ENCODE measurements at places on chromosomes 5 and 9. TPM values are rescaled to one million over a fixed set of nuclear protein-coding genes. Genes with fewer than 3 reads are reported as not detected.

The C5orf22 gene
- 19.6 TPM for total RNA-seq

GRCh38 chr5:76556511-76557221 is 66.5 kb downstream of the F2RL2 start:
- H3K27ac ChIP-seq: no peak overlapping the region
- H3K4me3 ChIP-seq: no peak overlapping the region
- H3K27me3 ChIP-seq: peaks cover 6% of the 10 kb centered on the region

GRCh38 chr9:76911971-76912370 is 6.1 kb upstream of the PRUNE2 start:
- H3K36me3 ChIP-seq: no peaks in the 10 kb centered on the region
- peaks cover 7% of the 10 kb centered on the region for H3K4me1 ChIP-seq
- no peak overlapping the region for H3K27ac ChIP-seq
- H3K4me3 ChIP-seq: no peak overlapping the region
- peak; percentile 81 for DNase-seq
- H3K27me3 ChIP-seq: peaks cover 33% of the 10 kb centered on the region

- peak overlapping the region; percentile 80 for H3K27ac ChIP-seq
- peak overlapping the region; percentile 32 for H3K4me3 ChIP-seq
- no peaks in the 10 kb centered on the region for H3K27me3 ChIP-seq
- H3K4me1 ChIP-seq: peaks cover 81% of the 10 kb centered on the region
Observed at GRCh38 chr9:121285835-121286687, 18.1 kb downstream of the GSN start.

The PCDHGA3 gene
- 0.07 TPM for total RNA-seq

- no peak overlapping the region for H3K27ac ChIP-seq
- no peak for DNase-seq
- H3K36me3 ChIP-seq: no peaks in the 10 kb centered on the region
- H3K4me3 ChIP-seq: no peak overlapping the region
- peaks cover 40% of the 10 kb centered on the region for H3K27me3 ChIP-seq
Observed at GRCh38 chr5:111310711-111311620, 86.8 kb downstream of the CAMK4 start.

The IL3 gene
- not detected for total RNA-seq

- H3K4me3 ChIP-seq: no peak overlapping the region
- no peak for DNase-seq
- H3K4me1 ChIP-seq: peaks cover 17% of the 10 kb centered on the region
Observed at GRCh38 chr9:89175828-89176261, 2.8 kb downstream of the SHC3 start.

DNA sequence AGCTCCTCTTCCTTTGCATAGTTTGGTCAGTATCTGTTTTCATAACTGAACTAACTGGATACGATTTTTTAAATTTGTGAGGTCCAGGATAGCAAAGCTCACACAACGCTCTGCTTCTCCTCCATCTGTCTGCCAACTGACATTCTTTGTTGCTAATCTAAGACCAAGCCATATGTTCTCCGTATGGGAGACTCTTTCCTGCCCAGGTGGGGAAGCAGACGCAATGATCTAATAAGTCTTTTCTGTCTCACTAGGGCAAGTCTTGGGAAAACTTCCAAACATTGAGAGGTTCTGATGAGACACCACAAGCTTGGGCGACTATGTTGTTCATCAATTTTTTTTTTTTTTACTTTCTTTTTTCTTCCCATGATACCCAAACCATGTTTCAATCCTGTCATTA is 558.5 kb downstream of the EFNA5 start:
- no peaks in the 10 kb centered on the region for H3K36me3 ChIP-seq
- H3K27me3 ChIP-seq: no peaks in the 10 kb centered on the region
- H3K4me1 ChIP-seq: no peaks in the 10 kb centered on the region
- no peak for DNase-seq

DNA sequence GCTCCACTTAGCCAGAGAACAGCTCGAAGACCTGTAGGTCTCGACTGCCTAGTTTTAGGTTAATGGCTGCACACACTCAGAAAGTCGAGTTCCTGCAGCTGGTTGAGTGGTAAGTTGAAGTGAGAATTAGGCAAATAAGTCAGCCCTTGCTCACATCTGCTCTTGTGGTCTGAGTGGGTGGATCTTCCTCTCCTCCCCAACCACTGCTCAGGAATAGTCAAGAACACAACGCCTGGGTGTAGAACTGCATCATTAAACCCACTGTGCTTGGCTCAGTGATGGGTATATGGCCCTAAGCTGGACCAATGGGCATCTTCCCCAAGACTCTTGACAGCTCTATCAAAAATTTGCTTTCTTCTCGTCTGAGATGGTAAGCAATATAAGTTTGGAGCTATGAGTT is 20.9 kb upstream of the ADAM19 start:
- no peak overlapping the region for H3K4me3 ChIP-seq
- no peak for DNase-seq
- H3K27me3 ChIP-seq: no peaks in the 10 kb centered on the region

DNA sequence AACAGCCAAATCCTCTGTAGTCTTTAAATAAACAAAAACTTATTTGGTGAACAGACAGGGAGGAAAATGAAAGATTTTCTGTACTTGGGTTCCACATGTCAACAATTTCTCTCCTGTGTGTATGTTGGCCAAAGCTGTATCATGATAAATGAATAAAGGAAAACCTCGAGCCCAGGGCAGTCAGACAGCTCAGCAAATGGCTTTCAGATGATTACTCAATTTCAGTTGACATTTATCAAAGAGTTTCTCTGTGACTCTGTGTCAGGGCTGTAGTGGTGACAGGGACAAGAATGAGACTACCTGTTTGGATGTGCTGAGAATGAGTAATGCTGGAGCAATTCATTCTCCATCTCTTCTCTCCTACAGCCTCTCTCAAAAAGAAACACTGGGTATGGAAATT is 45.7 kb upstream of the PTGS1 start:
- H3K4me3 ChIP-seq: no peak overlapping the region
- no peaks in the 10 kb centered on the region for H3K4me1 ChIP-seq
- no peaks in the 10 kb centered on the region for H3K27me3 ChIP-seq
- H3K27ac ChIP-seq: no peak overlapping the region
- no peak for DNase-seq

DNA sequence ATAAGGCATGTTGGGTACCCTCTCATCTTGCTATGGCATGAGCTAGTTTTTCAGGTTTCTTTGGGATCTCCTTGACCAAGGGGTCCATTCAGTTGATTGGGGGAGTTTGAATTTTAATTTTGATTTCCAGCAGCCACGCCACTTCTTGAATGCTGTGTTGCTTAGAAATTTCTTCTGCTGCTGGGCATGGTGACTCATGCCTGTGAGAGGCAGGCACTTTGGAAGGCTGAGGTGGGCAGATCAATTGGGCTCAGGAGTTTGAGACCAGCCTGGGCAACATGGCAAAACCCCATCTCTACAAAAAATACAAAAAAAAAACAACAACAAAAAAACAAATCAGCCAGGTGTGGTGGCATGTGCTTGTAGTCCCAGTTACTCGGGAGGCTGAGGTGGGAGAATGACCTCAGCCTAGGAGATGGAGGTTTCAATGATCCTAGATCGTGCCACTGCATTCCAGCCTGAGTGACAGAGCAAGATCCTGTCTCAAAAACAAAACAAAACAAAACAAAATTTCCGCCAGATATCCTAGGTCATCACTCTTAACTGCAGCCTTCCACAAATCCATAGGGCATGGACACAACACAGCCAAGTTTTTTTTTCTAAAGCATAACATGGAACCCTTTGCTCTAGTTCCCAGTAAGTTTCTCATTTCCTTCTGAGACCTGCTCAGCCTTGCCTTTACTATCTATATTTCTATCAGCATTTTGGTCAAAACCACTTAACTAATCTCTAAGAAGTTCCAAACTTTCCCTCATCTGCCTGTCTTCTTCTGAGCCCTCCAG is 17.7 kb downstream of the TMC1 start:
- peaks cover 39% of the 10 kb centered on the region for H3K4me1 ChIP-seq
- DNase-seq: no peak
- no peaks in the 10 kb centered on the region for H3K36me3 ChIP-seq
- no peaks in the 10 kb centered on the region for H3K27me3 ChIP-seq
- H3K4me3 ChIP-seq: no peak overlapping the region

DNA sequence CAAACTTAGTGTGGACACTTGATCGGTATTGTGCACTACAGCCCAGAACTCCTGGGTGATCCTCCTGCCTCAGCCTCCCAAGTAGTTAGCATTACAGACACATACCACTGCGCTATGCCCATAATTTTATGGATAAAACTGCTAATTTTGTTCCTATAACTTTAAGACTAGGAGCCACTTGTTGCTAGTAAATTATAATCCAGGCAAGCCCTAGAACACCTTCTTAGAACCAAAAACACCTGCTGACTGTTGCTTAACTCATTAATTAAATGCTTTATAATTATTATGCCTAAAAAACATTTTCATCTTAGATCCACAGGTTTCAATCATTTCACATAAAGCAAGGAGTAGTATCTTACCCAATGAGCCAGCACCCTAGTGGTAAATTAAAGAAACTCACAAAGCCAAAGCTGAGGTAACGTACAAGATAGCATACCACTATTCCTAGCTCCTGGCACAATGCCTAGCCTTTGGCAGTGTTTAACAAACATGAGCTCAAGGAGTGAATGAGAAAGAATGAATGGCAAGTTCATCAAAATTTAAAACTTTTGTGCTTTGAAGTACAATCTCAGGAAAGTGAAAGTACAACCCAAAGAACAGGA is 5.4 kb downstream of the MRPS27 start:
- H3K4me3 ChIP-seq: no peak overlapping the region
- no peaks in the 10 kb centered on the region for H3K27me3 ChIP-seq
- peak; percentile 88 for DNase-seq
- H3K4me1 ChIP-seq: peaks cover 5% of the 10 kb centered on the region

- H3K27me3 ChIP-seq: no peaks in the 10 kb centered on the region
- no peak for DNase-seq
- H3K4me1 ChIP-seq: no peaks in the 10 kb centered on the region
- H3K27ac ChIP-seq: no peak overlapping the region
Observed at GRCh38 chr9:133461975-133462374, 2.2 kb downstream of the CACFD1 start.

The GRIA1 gene
- not detected for total RNA-seq

DNA sequence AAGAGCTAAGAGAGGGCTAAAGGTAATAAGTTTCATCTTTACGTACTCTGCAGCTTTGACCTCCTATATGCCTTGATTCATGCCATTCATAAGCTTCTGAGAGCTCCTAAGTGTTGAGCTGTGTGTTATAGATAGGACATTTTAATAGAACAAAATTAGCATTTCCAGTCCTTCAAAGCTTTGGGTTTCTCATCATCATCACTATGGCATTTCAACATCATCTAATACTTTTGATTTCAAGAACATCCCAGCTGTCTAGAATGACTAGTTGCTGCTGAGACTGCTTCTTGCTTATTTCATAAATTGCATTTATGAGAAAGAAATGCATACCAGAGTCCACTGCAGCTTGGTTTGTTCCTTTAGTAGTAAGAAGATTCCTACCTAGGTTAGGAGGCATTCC is 201.7 kb downstream of the SGCD start:
- H3K27ac ChIP-seq: no peak overlapping the region
- H3K27me3 ChIP-seq: no peaks in the 10 kb centered on the region
- no peak for DNase-seq
- peaks cover 6% of the 10 kb centered on the region for H3K4me1 ChIP-seq
- no peaks in the 10 kb centered on the region for H3K36me3 ChIP-seq

The CDH18 gene
- not detected for total RNA-seq

- H3K4me1 ChIP-seq: no peaks in the 10 kb centered on the region
- H3K27me3 ChIP-seq: no peaks in the 10 kb centered on the region
- H3K4me3 ChIP-seq: no peak overlapping the region
- DNase-seq: no peak
Observed at GRCh38 chr5:56596155-56596554, 219.2 kb upstream of the MAP3K1 start.

The ERAP2 gene
- total RNA-seq: 2.5 TPM

GRCh38 chr5:158970569-158971014 is 129.1 kb downstream of the EBF1 start:
- H3K4me1 ChIP-seq: peaks cover 27% of the 10 kb centered on the region
- H3K4me3 ChIP-seq: no peak overlapping the region

The RGS7BP gene
- total RNA-seq: not detected

- H3K4me1 ChIP-seq: no peaks in the 10 kb centered on the region
- H3K27me3 ChIP-seq: no peaks in the 10 kb centered on the region
- no peak overlapping the region for H3K4me3 ChIP-seq
- DNase-seq: no peak
- H3K36me3 ChIP-seq: no peaks in the 10 kb centered on the region
- H3K27ac ChIP-seq: no peak overlapping the region
Observed at GRCh38 chr5:54194318-54194717, 116.1 kb downstream of the ARL15 start.

Measured in MCF 10A (cell line).